PC-3 (cell line): ENCODE measurements at places on chromosomes 5 and 9. TPM values are rescaled to one million over a fixed set of nuclear protein-coding genes. Genes with fewer than 3 reads are reported as not detected.

FBN2 gene
- total RNA-seq = 45.2 and 51.8 TPM in 2 replicates

GRCh38 chr5:66769839-66770617 lies 173.8 kb downstream of the MAST4 start:
- DNase-seq = no peak

GMCL2 gene
- not detected in 2 replicates for total RNA-seq

PCDHA4 gene
- 1.5 and 1.6 TPM in 2 replicates for total RNA-seq

DNA sequence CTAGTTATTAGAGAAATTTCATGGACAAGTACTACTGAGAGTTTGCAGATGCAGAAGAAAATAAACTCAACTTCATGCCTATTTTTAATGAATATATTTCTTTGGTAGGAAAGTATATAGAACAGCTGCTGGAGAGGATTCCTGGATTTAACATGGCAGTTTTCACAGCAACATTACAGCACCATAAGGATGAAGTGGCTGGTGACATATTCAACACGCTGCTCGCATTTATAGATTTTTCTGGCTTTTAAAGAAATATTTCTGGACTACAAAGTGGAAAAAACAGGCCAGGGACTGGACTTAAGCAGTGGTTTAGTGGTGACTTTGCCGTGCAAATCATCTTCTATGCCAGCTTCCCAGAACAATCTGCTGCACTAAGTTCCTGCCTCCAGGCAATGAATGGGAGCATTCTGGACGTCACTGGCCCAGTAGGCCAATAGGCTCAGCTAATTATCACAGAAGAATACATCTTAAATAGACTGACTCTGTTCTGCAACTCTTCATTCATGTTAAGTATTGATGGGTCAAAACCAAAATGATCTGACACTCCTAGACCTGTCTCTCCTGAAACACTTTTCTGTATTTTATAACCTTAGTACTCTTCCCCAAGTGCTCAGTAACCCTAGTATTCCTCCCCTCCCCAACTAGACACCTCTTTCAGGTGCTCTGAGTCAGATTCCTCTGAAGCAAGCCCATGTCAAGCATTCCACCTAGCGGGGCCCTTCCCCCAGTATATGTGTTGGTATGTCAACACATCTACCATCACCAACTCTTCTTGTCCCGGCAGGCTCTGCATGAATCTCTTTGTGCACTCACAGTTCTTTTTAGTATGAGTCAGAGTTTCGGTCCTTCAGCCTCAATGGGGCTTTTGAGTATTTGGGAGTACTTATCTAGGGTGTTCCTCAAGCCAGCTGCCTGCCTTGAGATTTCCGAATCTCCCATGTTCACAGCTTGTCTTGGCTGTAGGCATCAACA lies 625.5 kb downstream of the CHSY3 start:
- no peak for DNase-seq

- peak; percentile 53 for DNase-seq
Measured at GRCh38 chr5:129541648-129542251, 81.7 kb downstream of the ADAMTS19 start.

GRCh38 chr5:97010606-97011005 lies 74.7 kb downstream of the LNPEP start:
- DNase-seq = no peak

ADAMTS19 gene
- total RNA-seq = not detected in 2 replicates

SMIM33 gene
- not detected in 2 replicates for total RNA-seq

DNA sequence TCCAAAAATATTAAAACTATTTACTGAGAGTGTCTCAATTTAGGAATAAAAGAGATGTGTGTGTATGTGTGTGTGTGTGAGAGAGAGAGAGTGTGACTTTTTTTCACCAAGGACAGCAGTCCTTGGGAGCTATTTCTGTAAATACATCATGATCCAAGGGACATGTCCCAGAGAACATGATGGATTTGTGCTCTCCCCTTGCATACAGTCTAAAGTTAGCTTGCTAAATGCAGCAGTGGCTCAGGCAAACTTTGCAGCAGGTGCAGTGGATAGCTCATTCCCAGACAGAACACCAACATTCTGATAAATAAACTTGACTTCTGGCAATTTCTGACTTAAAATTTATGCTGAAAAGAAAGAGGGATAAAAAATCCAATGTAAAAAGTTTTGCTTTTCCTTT lies 55.4 kb upstream of the SGCD start:
- no peak for DNase-seq
